ENCODE measurements at places on chromosomes 4 and X.

DNA sequence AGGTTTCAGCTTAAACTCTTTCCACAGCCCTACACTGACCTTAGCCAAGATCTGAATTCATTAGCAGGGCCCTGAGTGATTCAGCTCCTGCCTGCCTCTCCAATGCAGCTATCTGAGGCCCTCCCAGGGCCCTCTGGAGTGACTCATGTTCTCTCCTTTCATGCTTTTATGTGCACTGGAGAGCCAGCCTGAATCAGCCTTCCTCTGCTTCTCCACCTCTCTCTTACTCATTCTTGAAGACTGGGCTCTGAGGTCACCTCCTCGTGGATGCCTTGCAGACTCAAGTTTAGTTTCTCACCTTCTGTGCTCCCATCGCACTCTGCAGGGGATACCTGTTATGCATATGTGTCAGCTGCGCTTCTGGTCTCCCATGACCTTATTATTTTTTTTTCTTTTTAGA lies 3.1 kb upstream of the OCIAD2 start:
- H3K36me3 ChIP-seq: no peaks in the 10 kb centered on the region
- no peaks in the 10 kb centered on the region for H3K27me3 ChIP-seq
- peaks cover 3% of the 10 kb centered on the region for H3K4me1 ChIP-seq
- H3K27ac ChIP-seq: no peak overlapping the region
- peak; percentile 44 for DNase-seq
- no peak overlapping the region for H3K4me3 ChIP-seq

GRCh38 chr4:139559089-139559479 lies 3.1 kb upstream of the SETD7 start:
- H3K4me3 ChIP-seq: no peak overlapping the region
- no peak overlapping the region for H3K27ac ChIP-seq
- no peak for DNase-seq
- H3K36me3 ChIP-seq: no peaks in the 10 kb centered on the region
- peaks cover 5% of the 10 kb centered on the region for H3K4me1 ChIP-seq

DNA sequence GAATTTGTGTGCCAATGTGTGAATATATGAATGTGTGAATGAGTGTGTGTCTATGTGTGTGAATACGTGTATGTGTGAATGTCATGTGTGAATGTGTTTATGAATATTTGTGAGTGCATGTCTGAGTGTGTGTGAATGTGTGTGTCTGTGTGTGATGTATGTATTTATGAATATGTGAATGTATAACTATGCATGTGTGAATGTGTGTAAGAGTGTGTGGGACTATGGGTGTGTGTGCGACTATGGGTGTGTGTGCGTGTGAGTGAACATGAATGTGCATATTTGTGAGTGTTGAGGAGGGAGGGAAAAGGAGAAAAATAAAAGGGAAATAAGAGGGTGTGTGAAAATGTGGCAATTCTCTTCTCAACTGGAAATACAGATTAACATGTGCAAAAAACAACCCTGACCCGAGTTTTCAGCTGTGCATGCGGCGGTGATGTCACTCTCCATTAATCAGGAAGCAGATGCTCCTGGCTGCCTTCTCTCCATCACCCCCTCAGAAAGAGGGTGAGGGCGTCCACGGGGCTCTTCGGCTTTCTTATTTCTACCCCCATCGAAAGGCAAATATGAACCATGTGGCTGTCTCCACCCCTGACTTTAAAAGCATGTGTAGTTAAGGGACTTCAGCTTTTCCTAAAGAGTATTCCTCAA lies 219.8 kb downstream of the MAML3 start:
- H3K27me3 ChIP-seq: no peaks in the 10 kb centered on the region
- H3K4me3 ChIP-seq: no peak overlapping the region
- no peaks in the 10 kb centered on the region for H3K4me1 ChIP-seq
- no peak for DNase-seq
- H3K27ac ChIP-seq: no peak overlapping the region
- no peaks in the 10 kb centered on the region for H3K36me3 ChIP-seq

- H3K4me1 ChIP-seq: no peaks in the 10 kb centered on the region
- no peaks in the 10 kb centered on the region for H3K27me3 ChIP-seq
- H3K4me3 ChIP-seq: no peak overlapping the region
- no peak for DNase-seq
- H3K36me3 ChIP-seq: no peaks in the 10 kb centered on the region
- no peak overlapping the region for H3K27ac ChIP-seq
Observed at GRCh38 chrX:103338663-103339062, 8.6 kb downstream of the TCEAL7 start.

DNA sequence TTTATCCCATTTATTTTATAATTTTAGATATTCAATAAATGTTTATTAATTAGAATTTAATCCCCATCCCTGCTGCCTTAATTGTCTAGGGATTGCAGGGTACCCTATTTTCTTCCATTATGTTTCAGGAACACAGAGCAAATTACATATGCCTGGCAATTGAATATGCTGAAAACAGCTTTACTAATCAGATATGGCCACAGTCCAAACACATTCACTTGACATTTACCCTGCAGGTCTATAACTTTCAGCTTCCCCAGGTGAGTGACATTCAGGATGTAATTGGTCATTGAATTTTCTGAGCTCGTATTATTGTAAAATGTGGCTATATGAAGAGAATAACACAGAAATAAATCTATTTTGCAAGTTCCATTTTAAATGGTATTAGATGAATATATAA lies 218.7 kb upstream of the NDST4 start:
- no peak overlapping the region for H3K27ac ChIP-seq
- no peak for DNase-seq
- no peaks in the 10 kb centered on the region for H3K4me1 ChIP-seq
- H3K27me3 ChIP-seq: no peaks in the 10 kb centered on the region
- H3K36me3 ChIP-seq: no peaks in the 10 kb centered on the region
- no peak overlapping the region for H3K4me3 ChIP-seq
